ENCODE measurements at places on chromosomes 2 and 18.
A peak's percentile ranks its signal among the peaks of the same experiment; 100 is the strongest.

- no peak for DNase-seq
These were observed 12.1 kb downstream of the RAB3GAP1 start for GRCh38 chr2:135064149-135064548.

GRCh38 chr18:3319894-3320454 is 58.0 kb downstream of the MYL12B start:
- DNase-seq: no peak

GRCh38 chr2:109345091-109345490 is 216.1 kb downstream of the SH3RF3 start:
- no peak for DNase-seq

- DNase-seq: no peak
These were observed 111.3 kb upstream of the SLC14A2 start for GRCh38 chr18:45503990-45504389.

GRCh38 chr2:70045405-70045804 is 41.9 kb upstream of the PCBP1 start:
- DNase-seq: no peak

- DNase-seq: no peak
These were observed 64.6 kb downstream of the LTBP1 start for GRCh38 chr2:33011373-33011772.

DNA sequence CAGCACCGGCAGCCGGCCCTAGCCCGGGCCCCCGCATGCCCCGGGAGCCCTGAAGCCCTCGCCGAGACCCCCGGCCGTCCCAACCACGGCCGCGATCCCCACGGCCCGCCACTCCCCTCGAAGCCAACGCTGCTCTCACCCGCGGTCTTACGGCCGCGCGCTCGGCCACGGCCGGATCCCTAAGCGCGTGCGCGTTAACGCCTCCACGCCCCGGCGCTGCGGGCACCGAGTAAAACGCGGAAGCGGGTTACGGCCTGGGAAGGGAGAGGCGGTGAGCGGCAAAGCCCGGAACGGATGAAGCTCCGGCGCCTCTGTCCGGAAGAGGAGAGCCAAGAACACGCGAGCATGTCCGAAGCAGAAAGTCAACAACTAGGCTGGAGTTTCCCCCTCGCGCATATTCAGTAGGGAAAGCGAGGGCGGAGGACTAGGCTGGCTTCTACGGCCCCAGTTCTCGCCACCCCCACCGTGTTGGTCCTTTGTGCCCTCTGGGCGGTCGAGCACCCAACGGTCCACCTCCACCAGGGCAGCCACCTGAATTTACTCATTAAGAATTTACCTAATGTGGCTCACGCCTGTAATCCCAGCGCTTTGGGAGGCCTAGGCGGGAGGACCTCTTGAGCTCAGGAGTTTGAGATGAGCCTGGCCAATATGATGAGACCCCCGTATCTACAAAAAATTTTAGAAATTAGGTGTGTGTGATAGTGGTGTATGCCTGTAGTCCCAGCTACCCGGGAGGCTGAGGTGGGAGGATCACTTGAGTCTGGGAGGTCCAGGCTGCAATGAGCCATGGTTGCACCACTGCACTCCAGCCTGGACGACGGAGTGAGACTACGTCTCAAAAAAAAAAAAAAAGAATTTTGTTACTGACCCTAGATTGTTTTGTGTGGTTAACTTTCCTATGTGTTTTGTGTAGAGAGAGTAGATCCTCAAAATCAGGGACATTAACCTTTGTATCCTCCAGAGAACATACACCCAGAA is at the start of gene KANSL3:
TSS of gene KANSL3 (minus strand) at position 169 of the 978 bp plus-strand sequence. CDS start 1,177 bp downstream, outside the sequence.
- peak; percentile 88 for DNase-seq

GRCh38 chr2:242040681-242041080 is 171.2 kb downstream of the RTP5 start:
- DNase-seq: no peak

GRCh38 chr2:204715361-204715760 is 170.1 kb downstream of the PARD3B start:
- no peak for DNase-seq
